ENCODE measurements at places on chromosomes 1 and 21.

- no peak for DNase-seq
Measured at GRCh38 chr1:160876311-160876710, 8.7 kb downstream of the ITLN1 start.

DNA sequence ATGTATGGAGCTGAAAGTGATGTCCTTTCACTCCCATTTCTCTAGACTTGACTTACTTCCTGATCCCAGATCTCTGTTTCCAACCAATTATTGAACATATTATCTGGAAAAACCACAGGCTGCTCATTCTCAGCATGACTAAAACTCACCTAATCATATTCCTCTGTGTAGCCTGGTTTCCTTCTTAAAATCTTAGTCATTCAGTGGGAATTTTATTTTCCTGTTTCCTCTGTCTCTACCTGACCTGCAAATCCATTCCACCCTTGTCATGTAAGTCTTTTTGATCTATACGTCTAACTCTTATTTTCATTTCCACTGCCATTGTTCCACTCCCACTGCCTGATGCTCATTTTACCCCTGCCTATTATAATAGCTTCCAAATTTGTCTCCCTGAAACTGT lies 67.9 kb upstream of the APOBEC4 start:
- no peak for DNase-seq

DNA sequence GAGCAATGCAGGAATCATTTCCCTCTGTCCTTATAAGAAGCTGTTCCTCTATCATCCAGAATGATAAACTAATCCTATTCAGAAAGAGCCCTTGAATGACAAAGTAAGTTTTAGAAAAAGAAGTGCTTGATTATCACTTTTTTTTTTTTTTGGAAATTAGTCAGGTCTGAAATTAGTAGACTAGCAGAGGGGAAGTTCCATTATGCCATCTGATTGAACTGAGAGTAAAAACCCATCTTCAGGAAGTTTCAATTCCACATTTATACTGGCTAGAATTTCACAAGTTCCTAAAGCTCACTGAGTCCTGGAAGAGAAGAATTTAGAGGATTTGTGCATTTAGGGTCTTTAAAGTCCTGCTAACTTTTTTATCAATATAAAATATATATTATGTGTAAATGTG lies 128.8 kb upstream of the COA6 start:
- no peak for DNase-seq

DNA sequence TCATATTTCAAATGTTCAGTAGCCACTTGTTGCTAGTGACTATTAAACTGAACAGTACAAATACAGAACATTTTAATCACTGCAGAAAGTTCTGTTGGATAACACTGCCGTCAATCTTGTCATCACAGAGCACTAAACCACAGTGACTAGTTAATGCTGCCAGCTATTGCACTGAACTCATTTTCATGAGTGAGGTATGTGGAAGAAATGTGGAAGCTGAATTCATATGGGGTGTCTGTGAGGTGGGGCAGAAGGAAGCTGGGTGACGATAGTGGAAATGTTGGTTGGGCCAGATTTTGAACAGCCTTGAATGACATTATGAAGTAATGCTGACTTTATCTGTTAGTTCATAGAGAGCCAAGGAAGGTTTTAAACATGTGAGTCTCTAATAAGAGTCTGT lies 49.6 kb downstream of the OSBPL9 start:
- no peak for DNase-seq

- no peak for DNase-seq
Measured at GRCh38 chr1:89331890-89332289, 32.0 kb upstream of the GBP6 start.

GRCh38 chr1:183454377-183454776 lies 17.9 kb upstream of the SMG7 start:
- DNase-seq, result no peak

- DNase-seq, result no peak
Measured at GRCh38 chr1:157030728-157031127, 14.8 kb downstream of the ARHGEF11 start.

DNA sequence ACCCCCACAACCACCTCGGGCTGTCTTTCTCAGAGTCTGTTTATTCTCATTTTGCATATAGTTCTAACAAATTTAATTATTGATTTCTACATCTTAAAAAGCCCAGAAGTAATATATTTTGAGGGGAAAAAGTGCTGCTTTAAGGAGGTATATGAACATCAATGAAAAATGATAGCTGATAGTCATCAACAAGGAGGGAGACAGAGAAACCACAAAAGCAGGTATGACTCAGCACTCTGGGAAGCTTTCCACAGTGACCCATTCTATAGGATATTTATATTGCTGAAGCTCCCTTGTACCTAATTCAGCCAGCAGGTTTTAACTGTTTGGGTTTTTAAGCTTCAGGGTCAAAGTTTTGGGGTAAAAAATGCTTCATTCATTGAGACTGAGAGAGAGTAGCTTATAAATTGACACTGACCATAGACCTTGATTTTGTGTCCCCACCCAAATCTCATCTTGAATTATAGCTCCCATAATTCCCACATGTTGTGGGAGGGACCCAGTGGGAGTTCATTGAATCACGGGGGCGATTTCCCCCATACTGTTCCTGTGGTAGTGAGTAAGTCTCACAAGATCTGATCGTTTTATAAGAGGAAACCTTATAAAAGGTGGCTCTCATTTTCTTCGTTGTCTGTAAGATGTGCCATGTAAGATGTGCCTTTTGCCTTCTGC lies 27.4 kb downstream of the VANGL1 start:
- no peak for DNase-seq

DNA sequence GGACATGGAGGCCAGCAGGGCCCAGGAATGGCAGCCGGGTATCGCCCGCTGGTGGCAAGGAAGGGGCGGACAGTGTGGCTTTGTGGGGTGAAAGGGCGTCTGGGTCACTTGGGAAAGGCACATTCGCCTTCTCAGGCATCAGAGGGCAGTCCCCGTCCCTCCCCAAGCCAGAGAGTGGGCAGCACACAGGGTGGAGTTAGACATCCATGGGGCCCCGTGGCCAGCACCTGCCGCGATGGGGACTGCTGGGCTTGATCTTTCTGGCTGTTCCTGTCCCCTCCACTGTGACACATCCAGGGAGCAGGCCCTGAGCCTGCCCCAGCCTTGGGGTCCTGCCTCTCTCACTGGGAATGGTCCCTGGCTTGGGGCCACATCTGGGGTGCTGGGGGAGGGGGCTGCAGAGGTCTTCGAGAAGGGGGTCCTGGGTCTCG lies 4.0 kb upstream of the TRPM2 start:
- no peak for DNase-seq

DNA sequence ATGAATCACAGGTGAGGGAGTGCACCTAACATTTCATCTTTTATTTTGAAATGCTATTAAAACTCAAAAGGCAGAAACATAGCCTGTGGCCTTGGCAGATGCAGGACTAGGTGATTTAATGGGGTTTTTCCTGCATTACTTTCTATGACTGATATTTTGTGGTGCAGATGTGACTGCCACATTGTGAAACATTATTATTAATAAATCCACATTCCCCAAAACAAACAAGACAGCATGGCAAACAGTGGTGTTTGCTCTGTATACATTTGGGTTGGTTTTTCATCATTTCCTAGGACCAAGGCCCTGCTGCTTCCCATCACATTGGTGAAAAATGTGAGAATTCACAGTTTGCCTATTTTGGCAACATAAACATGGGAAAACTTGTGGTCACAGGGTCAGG lies 247.6 kb upstream of the SGIP1 start:
- no peak for DNase-seq

DNA sequence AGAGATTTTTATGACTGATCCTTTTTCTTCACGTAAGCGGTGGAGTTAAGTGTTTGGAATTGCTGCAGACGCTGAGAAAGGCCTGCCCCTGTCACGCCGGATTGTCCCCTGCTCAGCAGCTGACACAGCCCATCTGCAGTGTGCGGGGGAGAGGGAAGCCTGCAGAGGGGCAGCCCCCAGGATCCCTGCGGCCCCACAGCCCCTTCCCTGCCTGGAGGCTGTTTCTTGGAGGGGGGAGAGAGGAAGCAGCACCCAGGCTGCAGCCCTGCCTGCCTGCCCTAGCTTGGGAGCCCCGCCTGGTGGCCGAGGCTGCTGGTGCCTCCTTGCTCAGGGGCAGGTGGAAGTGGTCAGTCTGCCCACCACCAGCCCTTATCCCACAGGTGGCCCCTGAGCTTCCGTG lies 50.7 kb downstream of the PRDM16 start:
- no peak for DNase-seq

- DNase-seq, result no peak
Measured at GRCh38 chr21:36985751-36986594, 19.5 kb upstream of the HLCS start.

DNA sequence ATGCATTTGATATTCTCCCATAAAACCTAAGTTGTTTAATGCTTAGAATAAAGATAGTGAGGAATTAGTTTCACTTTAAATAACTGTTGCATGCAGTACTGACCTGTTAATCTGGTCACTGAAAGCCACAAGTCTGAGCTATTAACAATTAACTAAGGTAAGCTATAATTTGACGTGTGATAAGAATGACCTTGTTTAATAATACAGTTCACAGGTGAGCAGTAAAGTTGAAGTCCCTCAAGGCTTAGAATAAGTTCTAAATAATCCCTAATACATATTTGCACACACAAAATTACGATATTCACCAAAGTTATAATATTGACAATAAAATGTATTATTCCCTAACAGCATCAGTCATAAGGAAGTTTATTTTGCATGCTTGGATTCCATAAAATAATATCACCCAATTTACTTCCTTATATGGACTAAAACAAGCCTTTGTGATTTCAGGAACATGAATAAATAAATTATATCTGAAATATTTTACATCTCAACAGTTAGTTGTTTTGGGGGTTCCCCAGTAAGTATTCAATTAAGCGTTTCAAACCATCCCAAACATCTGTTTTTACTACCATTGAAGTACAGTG lies 70.6 kb upstream of the CHRM3 start:
- DNase-seq, result no peak

GRCh38 chr1:115314092-115314491 lies 24.0 kb downstream of the NGF start:
- peak; percentile 40 for DNase-seq

DNA sequence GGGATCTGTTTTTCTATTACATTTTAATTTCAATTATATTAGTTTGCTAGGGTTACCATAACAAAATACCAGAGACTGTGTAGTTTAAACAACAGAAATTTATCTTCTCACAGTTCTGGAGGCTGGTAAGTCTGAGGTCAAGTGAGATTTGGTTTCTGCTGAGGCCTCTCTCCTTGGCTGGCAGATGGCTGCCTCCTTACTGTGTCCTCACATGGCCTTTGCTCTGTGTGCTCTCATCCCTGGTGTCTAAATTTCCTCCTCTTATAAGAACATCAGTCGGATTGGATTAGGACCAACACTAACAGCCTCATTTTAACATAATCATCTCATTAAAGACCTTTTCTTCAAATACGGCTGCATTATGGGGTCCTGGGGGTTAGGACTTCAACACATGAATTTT lies 195.2 kb upstream of the CHODL start:
- DNase-seq, result no peak

GRCh38 chr1:27634985-27635367 lies at the start of gene FGR:
TSS of gene FGR (minus strand) at chr1:27635185. CDS start at chr1:27623916, 11,269 bp downstream.
- DNase-seq, result no peak

DNA sequence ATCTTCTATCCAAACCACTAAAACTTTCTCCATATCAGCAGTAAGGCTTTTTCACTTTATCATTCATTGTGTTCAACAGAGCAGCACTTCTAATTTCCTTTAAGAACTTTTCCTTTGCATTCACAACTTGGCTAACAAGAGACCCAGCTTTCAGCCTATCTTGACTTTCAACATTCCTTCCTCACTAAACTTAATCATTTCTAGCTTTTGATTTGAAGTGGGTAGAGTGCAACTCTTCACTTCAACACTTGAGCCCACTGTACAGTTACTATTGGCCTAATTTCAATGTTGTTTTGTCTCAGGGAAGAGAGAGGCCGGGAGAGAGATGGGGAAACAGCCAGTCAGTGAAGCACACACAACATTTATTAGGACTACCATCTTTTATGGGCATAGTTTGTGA lies 2.0 kb downstream of the UBE2G2 start:
- DNase-seq, result no peak

GRCh38 chr1:41514381-41514780 lies 29.9 kb upstream of the EDN2 start:
- no peak for DNase-seq

GRCh38 chr1:168565825-168566224 lies 10.6 kb upstream of the XCL1 start:
- DNase-seq, result no peak

DNA sequence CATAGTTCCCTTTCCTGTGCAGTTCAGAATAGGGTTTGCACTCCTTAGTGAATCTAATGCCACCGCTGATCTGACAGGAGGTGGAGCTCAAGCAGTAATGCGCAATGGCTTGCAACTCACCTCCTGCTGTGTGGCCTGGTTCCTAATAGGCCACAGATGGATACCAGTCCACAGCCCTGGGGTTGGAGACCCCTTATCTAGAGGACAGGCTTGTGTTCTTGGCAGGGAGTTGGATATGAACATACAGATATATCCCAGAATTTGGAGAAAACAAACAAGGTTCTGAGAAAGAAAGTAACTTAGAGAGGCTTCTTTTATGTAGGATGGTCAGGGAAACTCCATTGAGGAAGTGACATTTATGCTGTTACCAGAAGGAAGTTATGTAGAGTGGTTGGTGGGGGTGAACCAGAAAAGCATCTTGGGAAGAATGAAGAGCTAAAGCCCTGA lies 5.1 kb upstream of the PTPRC start:
- DNase-seq, result no peak

GRCh38 chr1:111649227-111649626 lies 29.6 kb downstream of the RAP1A start:
- DNase-seq, result no peak

DNA sequence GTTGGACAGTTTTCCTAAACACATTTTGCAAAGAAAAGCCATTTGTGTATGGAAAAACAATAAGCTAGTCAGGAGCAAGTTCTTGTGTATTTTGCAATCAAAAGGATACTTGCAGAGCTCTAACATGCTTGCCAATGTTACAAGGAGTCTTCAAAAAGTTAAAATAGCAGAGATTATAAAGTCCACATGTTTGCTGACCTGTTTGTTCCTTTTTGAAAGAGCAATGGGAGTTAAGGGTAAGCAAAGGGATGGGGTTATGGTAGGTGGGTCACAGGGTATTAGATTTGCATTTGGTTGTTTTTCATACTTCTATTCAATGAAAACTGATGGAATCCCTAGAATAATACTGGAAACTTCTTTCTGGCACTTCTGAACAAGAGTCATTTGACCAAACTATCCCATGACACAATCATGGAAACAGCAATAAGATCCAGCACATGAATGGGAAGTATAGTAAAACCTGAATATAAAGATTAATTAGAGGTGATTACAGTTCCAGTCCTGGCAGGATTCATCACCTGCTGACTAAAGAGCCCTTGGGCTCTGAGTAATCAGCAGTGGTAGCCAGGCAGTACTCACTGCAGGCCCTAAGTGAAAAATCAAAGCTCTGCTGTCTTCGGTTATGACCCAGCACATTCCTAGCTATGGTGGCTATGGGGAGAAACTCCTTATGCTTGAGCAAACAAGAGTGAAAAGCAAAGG lies 27.1 kb upstream of the ZC3H11B start:
- DNase-seq, result no peak

DNA sequence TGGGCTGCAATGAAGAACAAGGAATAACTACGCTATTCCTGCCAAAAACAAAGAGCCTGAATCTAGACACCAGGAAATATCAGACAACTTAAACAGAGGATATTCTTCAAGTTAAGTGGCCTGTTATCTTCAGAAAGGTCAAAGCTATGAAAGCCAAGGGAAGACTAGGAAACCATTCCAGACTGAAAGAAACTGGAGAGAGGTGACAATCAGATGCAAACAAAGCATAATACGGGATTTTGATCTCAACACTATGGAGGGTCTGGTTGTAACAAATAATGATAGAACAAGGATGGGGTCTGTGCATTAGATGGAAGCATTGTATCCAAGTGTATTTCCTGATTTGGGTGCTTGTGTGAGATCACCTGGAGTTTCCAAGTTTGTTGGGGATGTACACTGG lies 2.7 kb downstream of the EPRS1 start:
- DNase-seq, result no peak

Measured in glutamatergic neuron (in vitro differentiated cells).